ENCODE measurements at places on chromosomes 1 and 21. TPM values are rescaled to one million over a fixed set of nuclear protein-coding genes. Genes with fewer than 3 reads are reported as not detected.

SPATA17 gene
- 8.9 TPM for total RNA-seq

PYHIN1 gene
- total RNA-seq = not detected

SLC19A1 gene
- 25.0 TPM for total RNA-seq

GCSAML gene
- total RNA-seq = not detected

TNN gene
- total RNA-seq = not detected

DNASE2B gene
- total RNA-seq = not detected

CRNN gene
- not detected for total RNA-seq

DNA sequence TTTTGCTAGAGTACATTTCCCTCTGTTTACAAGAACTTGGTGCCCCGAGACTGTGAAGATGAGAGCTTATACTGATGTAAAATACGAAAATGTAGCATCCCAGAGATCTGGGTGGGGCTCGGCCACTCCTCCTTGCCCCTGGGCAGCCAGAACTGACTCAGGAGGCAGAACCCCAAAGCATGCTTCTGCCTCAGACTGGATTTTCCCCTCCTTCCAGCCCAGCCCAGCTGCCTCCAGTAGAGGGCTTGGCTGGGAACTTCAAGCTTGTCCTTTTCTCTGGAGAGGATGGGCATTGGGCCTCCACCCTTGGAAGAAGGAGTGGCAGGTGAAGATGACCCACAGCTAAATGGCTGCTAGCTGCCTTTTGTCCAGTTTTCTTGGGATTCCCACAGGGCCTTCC, 24.3 kb upstream of the BTG2 start:
- no peak for DNase-seq

DNA sequence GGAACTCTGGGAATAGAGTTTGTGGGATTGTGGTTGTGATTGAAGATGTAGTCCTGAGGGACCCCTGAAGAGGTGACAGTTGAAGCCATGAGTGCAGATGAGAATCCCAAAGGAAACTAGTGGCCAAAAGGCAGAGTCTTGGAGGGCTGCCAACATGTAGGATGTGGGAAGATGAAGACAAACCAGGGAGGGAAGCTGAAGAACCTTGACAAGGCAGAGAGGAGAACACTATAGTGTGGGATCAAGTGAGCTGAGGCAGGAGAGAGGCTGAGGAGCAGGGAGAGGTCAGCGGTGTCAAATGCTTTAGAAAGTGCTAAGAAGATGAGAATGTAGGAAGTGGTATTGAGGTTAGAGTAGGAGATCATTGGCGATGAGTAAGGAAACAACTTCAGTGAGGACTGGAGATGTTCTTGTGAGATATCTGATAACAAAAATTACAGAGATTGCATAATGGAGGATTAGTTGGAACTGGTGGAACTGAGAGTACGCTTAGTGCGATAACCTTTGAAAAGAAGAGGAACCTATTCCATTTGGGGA, 88.5 kb upstream of the VCAM1 start:
- DNase-seq = peak; percentile 31

GRCh38 chr21:45338311-45339017, 50.8 kb upstream of the POFUT2 start:
- no peak for DNase-seq

DNA sequence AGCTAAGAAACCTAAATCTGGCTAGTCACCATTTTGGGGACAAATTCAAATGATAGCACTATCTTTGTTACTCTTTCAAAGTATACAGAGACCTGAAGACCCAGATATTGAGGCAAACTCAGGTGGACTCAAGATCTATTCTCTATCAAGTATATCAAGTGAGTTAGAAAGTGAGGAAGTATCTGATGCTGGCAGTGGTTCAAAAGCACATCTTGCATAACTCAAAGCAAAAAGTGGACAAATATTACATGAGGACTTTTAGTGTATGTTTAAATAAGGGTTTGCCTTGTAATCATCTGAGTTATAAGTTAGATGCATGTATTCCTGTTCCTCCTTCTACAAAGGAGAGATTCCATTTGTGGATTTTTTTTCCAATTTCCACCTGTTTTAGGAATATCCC, 338.4 kb downstream of the DISC1 start:
- no peak for DNase-seq

DNA sequence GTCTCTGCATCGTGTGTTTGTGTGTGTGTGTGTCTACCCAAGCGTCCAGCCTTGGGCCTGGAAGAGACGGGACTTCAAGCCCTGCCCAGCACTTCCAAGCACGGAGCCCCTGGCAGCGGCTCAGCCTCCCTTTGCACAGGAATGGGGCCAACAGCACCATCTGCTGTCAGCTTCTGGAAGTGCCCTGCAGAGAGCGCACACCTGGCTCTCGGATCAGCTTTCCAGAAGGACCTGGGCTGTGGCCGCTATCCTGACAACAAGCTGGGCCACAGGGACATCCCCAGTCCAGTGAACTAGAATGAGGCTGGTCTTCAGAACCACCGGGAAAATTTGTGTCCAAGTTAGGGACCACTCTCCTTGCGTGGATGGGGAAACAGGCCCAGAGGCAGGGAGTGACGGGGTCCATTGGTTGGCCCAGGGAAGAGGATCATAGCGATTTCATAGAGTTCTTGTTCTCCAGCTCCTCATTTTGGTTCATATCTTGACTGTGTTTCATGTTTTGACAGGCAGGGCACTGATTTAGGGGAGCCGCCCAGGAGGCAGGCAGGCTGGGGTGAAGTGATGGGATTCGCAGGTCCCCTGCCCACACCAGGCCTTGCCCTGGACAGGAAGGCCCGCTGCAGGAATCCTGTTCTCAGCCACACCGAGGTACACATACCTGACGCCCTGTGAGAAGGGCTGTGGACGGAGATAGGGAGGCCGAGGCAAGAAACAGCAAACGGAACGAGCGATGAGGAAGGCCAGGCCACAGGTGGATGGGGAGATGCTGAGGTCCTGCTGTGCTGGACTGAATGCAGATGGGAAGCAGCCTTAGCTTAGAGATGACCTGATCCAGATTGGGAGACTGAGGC, 38.4 kb downstream of the TAS1R2 start:
- DNase-seq = peak; percentile 38

DNA sequence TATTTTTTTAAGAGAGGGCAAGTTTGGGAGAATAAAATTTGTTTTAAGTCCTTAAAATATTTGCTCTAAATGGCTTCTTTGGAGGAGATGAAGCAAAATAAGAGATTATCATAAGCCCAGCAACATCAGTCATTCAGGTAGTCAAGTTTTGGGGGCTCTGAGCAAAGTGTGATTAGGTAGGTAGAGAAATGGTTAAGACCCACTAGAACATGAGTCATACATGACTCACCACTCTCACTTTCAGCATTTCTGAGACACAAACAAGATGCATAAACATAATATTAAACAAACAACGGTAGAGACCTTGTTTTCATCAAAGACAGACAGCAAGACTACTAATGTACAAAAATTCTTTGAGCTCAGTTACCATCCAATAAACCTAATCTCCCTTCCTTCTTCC, 272.2 kb downstream of the LMO4 start:
- DNase-seq = no peak

DNA sequence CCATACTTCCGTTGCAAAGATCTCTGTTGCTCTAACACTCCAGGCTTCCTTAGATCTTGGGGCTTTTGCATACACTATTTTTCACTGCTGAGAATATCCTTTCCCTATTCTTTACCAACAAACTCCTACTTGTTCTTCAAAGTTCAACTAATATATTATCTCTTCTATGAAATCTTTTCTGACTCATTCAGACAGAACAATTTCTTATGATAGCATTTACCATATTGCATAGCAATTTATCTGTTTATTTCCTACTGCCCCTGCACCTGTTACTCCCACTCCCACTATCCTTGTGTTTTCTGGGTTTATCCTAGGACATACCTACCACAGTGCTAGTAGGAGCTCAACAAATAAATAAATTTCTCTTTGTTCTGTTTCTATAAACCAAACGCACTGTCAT, 11.0 kb downstream of the GADD45A start:
- DNase-seq = no peak

DNA sequence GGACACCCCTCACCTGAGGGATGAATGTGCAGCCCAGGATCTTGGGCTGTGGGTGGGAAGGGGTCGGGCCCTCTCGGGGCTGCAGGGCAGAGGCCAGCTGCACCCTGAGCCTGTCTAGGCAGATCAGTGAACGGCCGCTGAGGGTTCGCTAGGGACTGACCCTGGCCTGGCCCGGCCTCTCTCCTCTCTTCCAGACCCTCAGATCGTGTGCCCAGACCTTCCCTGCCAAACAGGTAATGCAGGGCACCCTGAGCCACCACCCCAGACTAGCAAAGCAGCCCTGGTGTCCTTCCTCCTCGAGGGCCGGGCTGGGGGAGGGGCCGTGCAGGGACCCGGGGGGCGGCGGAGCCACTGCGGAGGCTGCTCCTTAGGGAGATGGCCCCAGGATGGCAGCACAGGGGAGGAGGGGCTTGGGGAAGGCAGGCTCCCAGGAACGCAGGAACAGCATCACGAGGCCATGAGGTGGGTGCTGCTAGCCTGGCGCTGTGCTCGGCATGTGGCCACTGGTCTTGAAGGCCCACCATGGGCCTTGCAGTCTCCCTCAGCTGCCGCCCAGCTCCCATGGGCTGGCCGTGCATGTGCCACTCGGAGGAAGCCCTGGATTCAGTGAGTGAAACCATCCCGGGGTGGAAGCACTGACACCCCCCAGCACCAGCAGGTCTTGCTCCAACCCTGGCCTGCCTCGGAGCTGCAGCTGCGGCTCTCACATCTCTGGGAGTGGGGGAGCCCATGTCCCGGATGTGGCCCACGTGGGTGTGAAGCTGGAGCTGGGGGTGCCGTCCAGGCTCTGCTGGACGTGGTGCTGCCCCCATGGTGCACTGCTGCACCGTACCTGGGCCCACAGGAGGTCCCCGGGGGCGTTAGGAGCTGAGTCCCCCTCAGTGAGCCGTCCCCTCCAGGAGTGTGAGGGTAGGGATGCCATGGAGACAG, 28.7 kb downstream of the COL6A2 start:
- no peak for DNase-seq

DNA sequence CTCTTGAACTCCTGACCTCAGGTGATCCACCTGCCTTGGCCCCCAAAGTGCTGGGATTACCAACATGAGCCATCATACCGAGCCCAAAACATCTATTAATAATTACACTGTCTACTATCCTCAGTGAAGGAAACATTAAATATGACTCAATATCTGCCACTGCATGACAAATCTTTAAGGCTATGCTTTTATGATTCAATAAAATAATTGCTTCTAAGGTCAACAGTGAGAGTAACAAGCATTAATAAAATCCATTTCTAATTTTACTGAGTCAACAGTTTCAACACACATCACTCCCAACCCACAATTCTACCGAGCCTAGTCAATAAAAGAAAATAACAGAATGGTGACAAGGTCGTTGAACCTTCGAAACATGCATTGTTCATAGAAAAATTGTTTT, 125.5 kb upstream of the CHRM3 start:
- no peak for DNase-seq

- DNase-seq = peak; percentile 28
These were observed 746 bp downstream of the AK4 start for GRCh38 chr1:65148548-65149350.

GRCh38 chr1:29324771-29325351, 88.5 kb downstream of the PTPRU start:
- DNase-seq = peak; percentile 14

- DNase-seq = no peak
These were observed 110.4 kb downstream of the PPIAL4G start for GRCh38 chr1:148372731-148373130.

- DNase-seq = peak; percentile 14
These were observed 1.2 kb downstream of the ARHGEF2 start for GRCh38 chr1:155976913-155977689.

GRCh38 chr1:110927484-110928075, 36.1 kb downstream of the LRIF1 start:
- peak; percentile 18 for DNase-seq

- DNase-seq = no peak
These were observed 25.0 kb downstream of the GLUL start for GRCh38 chr1:182366596-182366995.
